ENCODE measurements at places on chromosomes 2 and 18.
A peak's percentile ranks its signal among the peaks of the same experiment; 100 is the strongest.

GRCh38 chr2:230246206-230246605, 20.7 kb downstream of the SP140 start:
- DNase-seq, result no peak

GRCh38 chr2:189086710-189087109, 92.9 kb downstream of the COL5A2 start:
- no peak for DNase-seq

DNA sequence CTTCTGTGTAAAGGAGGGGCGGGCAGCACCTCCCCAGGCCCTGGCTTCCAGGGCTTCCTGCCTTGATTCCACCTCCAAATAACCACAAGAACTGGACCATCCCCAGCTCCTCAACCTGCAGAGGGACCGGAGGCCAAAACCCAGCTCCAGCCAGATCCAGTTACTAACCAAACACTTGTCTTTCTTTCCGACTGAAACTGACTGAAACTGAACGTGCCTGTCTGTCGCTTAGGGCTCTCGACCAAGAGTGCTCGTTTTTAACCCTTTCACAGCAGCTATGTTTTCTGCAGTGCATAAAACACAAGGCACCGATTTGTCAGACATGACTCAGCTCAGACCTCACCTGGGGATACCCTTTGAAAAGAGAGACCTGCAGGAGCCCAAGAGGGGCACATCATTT, 249.9 kb upstream of the SIX2 start:
- no peak for DNase-seq

- DNase-seq, result no peak
Observed at GRCh38 chr2:127712999-127713398, 11.7 kb downstream of the SFT2D3 start.

GRCh38 chr18:25075331-25075730, 276.6 kb downstream of the ZNF521 start:
- DNase-seq, result no peak

GRCh38 chr2:235595422-235596010, 101.7 kb downstream of the AGAP1 start:
- peak; percentile 64 for DNase-seq

DNA sequence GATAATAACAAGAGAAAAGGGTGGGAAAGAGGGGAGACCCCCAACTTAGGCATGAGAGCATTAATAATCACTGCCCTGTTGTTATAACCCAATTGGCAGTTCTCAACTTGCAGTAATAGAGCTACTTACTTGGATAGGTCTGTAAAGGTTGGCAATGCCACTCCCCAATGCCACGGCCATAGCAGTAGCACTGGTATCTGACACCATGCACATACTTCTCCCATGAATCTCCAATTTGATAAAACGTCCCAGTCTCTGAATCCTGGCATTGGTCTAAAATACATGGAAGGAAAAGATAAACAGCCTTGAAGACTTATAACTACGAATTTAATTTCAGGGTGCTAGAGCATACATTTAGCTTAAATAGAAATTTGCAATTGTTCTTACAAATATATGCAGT, 16.8 kb downstream of the FN1 start:
- DNase-seq, result no peak

DNA sequence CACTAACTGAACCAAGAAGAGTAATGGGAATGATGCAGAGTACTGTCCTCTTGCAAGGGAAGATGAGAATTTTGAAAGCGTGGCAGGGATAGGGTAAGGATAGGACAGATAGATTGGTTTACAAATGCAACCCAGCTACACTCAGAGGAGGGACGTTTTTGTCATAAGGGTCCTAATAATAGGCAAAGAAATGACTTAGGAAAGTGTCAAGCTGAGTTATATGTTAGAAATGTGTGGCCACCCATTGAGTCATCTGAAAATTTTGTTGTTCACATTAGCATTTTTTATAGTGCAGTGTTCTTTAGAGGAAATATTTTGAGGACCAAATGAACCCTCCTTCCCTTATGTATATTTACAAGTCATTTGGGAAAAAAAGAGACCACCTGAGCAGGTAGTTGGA, 137.5 kb downstream of the PHLPP1 start:
- DNase-seq, result no peak

Data from activated naive CD4-positive, alpha-beta T cell treated with anti-CD3 and anti-CD28 coated beads for 36 hours (primary cell).